ENCODE measurements at places on chromosomes 13 and 19. TPM values are rescaled to one million over a fixed set of nuclear protein-coding genes. Genes with fewer than 3 reads are reported as not detected.

GRCh38 chr19:20482721-20483120, 82.9 kb downstream of the ZNF737 start:
- no peak for DNase-seq

DNA sequence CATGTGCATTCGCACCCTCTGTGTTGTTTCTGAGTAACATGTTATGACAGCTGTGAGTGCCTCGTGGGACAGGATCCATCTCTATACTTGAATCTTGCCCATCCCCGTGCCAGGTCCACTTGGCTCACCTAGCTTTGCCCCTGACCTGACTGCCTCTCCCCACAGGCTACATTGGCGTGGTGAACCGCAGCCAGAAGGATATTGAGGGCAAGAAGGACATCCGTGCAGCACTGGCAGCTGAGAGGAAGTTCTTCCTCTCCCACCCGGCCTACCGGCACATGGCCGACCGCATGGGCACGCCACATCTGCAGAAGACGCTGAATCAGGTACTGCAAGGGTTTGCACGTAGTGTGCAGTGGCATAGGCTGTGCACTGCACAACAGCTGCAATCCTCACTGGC, 53.2 kb downstream of the TMED1 start:
- DNase-seq = no peak

The FREM2 gene
- total RNA-seq = under 0.01 TPM

GRCh38 chr13:27161980-27162379, 9.6 kb downstream of the USP12 start:
- DNase-seq = peak; percentile 25

DNA sequence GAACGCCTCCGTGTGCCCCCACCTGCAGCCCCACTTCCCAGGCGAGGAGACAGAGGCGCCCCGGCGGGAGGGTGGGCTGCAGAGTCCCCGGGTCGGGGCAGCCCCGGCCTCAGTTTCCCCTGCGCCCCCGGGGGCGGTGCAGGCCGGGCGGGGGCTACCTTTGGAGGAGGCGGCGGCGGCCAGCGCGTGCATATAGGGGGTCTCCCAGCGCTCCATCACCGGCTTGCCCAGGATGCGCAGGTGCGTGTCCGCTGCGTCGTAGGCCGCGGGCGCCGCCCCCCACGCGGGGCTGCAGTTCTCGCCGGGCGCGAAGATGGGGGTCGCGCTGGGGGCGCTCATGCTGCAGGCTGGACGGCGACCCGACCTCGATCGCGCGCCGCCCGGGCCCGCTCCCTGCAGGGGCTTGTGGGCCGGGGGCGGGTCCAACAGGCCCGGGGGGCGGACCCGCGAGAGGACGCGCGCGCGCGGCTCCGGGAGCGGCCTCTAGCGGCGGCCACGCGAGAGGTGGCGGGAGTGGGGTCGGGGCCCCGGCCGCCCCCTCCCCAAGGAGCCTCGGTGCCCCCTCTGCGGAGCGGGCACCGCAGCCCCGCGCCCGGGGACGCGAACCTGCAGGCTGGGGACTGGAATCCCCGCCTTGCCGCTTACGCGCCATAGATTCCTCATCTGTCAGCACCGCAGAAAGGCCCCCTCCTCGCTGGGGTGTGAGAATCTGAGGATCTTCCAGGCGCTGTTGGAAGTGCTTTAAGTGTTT, at the start of gene GAMT:
Gene GAMT, minus strand, starts transcription at position 405 of the 751 bp plus-strand sequence. Its CDS starts 66 bp downstream, at position 339.
- peak; percentile 37 for DNase-seq

DNA sequence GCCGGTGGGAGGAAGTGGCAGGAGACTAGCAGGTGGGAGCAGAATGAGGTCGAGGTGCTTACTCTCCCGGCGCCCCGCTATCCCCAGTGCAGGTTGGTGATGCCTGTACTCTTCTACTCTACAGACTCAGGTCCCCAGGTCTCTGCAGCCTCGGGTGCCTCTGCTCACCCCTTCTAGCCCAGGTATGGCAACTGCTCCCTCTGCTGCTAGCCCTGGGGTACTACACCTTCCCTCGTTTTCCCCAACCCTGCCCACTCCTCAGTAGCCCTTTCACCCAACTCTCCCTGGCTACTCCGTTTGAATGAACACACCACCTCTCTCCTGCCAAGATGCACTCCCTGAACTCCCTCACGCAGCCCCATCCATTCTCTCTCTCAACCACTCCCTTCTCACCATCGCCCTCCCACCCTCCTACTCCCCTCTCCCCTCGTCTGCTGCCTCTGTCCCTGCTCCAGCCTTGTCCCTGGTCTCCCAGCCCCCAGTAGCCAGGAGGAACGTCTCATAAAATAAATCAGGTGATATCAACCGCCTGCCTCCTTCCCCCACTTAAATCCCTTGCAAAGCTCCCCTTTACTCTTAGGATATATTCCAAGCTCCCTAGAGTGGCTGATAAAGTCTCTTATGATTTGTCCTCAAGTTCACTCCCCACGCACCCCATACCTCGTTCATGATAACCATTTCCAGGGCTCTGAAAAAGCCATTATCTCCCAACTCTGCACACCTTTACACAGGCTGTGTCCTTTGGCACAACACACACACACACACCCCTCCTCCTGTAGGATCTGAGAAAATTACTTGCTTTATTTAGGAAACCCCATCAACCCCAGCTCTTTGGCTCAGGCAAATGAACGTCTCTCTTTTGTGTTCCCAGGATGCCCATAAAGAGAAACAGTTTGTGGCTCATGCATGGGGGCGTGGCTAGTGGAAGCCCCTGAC, 8.2 kb upstream of the MEIS3 start:
- peak; percentile 36 for DNase-seq

The STARD13 gene
- 16.2 TPM for total RNA-seq

DNA sequence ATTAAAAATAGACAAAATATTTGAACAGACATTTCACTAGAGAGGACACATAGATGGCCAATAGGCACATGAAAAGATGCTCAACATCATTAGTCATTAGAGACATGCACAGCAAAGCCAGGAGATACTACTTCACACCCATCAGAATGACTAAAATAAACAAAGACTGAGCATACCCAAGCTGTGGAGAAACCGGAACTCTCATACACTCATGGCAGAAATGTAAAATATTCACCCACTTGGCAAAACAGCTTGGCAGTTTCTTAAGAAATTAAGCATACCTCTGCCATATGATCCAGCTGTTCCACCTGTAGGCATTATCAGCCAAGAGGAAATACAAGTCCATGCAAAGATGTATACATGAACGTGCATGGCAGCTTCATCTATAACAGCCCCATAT, 213.4 kb downstream of the TSHZ3 start:
- DNase-seq = no peak

The MAP1S gene
- total RNA-seq = 18.3 TPM

DNA sequence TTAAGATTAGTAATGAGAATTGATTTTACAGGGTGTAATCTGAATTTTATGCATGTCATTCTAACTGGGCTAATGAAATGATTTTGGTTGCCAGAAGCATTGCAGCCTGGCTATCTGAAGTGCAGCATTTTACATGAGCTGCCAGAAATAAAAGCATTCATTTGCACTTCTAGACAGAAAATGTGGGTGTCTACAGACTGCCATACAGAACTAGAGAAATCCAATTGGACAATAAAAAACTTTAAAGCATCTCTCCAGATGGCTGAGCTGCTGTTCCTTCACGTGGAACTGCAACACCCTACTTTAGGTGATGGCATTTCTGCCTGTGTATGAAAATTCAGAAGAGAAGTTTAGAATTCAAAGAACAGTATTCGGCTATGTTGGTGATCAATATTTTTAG, 450.1 kb upstream of the SLITRK1 start:
- no peak for DNase-seq

DNA sequence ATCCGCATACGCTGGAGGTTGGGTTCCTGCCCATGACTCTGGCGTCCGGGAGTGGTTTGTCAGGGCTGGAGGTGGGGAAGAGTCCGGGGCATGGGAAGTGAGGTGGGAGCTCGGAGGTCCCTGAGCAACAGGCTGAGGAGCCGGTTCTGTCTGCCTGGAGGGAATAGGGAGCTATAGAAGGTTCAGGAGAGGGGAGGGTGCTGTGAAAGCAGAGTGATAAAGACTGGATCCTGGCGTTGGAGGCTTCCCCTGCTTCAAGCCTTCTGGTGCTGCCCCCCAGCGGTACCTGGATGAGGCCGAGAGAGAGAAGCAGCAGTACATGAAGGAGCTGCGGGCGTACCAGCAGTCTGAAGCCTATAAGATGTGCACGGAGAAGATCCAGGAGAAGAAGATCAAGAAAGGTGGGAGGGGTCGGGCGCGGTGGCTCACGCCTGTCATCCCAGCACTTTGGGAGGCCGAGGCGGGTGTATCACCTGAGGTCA, 2.6 kb downstream of the HMG20B start:
- no peak for DNase-seq

DNA sequence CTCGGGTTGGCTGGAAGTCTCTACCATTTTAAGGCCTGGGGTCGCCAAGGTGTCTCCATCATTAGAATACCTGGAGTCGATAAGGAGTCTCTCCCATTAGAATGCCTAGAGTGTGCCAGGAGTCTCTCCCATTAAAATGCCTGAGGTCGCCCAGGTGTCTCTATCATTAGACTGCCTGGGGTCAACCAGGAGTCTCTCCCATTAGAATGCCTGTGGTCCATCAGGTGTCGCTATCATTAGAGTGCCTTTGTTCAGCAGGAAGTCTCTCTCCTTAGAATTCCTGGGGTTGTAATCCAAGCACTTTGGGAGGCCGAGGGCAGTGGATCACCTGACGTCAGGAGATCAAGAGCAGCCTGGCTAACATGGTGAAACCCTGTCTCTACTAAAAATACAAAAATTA, 1533.0 kb downstream of the UQCRFS1 start:
- no peak for DNase-seq

The NOTCH3 gene
- 26.4 TPM for total RNA-seq

DNA sequence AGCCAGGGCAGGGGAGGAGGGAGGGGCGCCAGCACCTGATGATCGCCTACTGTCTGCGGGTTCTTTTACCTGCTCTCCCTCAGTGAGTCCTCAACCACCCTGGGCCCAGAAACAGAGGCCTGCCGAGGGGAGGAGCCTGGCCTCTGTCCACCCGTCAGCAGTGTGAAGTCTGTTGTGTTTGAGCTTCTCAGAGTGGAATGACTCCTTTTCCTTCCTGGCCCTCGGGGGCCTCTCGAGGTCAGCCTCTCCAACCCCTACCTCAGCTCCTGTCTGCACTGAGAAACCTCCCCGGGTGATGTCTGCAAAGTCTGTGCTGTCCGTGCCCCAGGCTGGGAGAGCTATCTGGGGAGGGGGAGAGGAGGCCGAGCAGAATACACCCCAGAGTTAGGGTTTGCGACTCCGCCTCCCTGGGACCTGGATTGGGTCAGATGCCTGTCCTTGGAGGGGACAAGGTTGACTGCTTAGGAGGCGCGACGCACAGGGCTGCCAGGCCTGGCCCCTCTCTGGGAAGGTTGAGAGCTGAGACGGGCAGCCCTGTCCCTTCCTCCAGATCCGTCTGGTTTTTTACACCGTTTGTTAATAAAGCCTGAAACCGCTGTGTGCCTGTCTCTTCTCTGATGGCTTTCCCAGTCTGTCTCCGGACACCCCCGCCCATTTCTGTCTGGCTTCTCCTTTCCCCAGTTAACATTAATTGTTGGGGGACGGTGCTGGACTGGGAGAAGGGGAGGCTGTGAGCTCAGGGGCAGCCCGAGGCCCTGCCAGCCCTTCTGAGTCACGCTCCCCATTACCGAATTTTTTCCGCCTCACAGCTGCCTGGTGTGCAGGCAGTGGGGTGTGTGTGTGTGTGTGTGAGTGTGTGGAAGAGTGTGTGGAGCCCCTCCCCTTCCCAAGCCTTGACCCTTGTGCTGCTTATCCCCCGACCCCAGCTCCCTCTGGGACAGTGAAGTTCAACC, 989 bp upstream of the SSC5D start:
- DNase-seq = peak; percentile 98

- DNase-seq = no peak
These were observed 56.1 kb upstream of the ATXN8OS start for GRCh38 chr13:70051531-70051930.

GRCh38 chr13:59236309-59236919, 927.3 kb downstream of the DIAPH3 start:
- no peak for DNase-seq

The YJEFN3 gene
- 0.51 TPM for total RNA-seq

The CCNA1 gene
- not detected for total RNA-seq

The SHISA2 gene
- under 0.01 TPM for total RNA-seq

DNA sequence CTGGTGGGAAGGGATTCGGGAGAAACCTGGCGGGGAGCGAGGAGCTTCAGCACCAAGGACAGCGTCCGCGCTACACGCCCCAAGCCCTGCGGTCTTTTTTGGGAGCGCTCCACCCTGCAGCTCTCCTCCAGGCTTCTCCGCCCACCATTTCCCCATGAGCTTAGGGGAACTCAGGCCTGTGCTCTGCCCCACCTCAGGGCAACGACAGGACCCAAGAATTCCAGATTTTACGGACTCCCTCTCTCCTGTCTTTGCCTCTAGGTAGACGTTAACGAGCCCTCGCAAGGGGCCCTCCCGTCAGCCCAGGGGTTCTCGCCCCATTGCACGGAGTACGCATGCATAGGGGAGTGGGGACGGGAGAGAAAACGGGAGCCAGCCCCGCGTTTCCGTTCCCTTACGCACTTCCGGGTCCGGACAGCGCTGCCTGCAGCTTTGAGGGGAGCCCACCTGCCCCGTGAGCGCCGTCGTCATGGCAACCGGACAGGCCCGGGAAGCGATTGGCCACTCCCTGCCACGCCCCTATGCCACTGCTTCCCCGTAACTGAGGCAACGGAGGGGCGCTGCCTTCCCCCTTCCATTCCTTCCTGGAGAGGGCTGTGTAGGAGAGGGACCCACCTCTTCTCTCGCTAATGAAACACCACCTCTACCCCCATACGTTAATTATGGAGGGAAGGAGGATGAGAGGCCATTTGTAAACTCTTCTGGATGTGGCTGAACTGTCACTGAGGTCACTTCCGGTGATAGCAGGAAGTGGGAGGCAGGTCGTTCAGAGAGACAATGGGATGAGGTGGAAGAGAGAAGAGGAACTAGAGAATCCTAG, 20.8 kb downstream of the NOVA2 start:
- peak; percentile 51 for DNase-seq

The CEACAM4 gene
- total RNA-seq = not detected

- DNase-seq = no peak
These were observed 944.8 kb upstream of the PCDH9 start for GRCh38 chr13:68174893-68175292.

DNA sequence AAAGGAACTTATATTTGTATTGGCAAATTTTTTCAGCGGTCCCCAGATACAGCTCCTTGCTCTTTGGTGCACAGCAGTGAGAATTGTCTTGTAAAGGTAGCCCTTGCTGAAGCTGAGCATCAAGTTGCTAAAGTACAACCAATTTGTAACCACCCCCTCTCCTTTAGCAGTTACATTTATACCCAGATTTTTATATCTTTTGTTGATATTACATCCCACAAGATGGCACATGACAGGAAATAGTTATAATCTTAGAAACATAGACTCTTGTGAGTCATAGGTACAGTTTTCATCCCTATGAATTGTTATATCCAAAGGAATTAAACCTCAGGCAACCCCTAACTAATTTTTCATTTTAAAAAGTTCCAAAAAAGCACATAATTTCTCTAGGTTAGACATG, 523.0 kb upstream of the SLITRK1 start:
- DNase-seq = peak; percentile 70

The SULT2B1 gene
- total RNA-seq = not detected

The PSG5 gene
- total RNA-seq = 2.1 TPM

- DNase-seq = no peak
These were observed 1.4 kb upstream of the YIF1B start for GRCh38 chr19:38317104-38317612.

The PTH2 gene
- total RNA-seq = not detected

The EEF1AKMT1 gene
- total RNA-seq = 7.6 TPM

Measured in fibroblast of lung (primary cell).